NCI-H2081 (cell line): ENCODE measurements at places on chromosomes 7 and 10.

DNA sequence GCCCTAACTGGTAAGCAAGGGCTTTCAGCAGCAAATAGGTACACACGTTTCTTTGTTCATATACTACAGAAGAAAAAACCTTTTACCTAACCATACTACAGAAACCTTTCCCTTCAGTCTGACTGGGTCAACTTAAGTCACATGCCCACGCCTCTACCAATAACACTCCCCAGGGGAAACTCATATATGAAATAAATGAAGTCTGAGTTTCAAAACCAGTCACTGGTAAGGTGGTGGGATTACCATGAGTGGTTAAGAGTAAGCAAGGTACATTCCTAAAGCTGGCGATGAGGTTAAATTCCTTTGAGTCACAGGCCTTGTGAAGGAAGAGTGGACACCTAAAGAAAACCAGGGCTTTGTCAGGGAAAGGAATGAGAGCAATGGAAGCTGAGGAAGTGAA lies 21.4 kb upstream of the KIF20B start:
- DNase-seq = no peak

- no peak for DNase-seq
Observed at GRCh38 chr10:15369256-15370211, 1.6 kb downstream of the FAM171A1 start.

DNA sequence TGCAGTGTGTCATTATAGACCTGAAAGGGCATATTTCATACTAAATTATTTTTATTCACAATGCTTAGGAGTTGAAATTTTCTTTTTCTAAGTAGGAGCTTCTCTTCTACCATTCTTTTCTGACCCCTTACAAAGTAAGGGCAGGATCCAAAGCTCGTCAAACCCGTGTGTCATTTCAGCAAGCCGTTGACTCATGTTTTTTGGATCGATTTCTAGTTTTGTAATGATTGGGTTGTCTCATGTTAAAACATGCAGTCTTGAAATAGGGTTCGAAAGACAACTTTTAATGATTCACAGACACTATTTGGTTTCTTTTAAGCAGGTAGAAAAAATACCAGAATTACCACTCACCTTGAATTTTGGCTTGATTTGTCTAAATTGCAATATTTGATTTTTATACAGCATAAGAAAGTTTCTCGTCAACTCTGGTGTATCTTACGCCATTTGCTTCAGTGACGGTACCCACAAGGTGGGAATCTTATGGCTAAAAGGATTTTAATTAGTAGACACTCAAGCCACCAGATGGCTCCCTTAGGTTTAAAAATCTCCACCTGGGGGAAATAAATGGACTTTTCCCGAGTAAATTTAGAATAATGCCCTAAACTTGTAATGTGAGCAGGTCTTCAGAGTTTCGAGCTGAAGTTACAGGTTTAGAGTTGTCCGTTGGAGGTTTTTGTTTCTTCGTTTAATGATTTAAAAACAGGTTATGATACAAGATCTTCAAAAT lies 283.4 kb downstream of the CCDC3 start:
- DNase-seq = no peak

DNA sequence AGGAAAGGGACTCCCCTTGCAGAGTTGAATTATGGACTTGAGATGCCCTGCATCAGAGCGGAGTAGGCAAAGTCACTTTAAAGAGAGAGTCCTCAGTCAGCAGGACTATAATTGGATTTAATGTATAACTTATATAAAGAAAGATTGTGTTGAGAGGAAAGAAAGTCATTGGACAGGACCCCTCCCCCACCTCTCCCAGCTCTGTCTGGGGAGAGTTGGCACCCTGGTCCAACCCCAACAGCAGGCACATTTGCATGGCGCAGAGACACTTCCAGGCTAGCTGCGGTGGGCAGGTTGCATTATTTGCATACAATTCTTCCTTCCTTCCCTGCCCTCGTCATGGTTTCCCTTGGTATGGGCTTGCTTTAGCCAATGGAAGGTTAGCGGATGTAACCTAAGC lies 46.1 kb upstream of the NPTX2 start:
- no peak for DNase-seq
